ENCODE measurements at places on chromosomes 3 and 15.

GRCh38 chr3:6448011-6448410 lies 412.9 kb upstream of the GRM7 start:
- DNase-seq: no peak

DNA sequence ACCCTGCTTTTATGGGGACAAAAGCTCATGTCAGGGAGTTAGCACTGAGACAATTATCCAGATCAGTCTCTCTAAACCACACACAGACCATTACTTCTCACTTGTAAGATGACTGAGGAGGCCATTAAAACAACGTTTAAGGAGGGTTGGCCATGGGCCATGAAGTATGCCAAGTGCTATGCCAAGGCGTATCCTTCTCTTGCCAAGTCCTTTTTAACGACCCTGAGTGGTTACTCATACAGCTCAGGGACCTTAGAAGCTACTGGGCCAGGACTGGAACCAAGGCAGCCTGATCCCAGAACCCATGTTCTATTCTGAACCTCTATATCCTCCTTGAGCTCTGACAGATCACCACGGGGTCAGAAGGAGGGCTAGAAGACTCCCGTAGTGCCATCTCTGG lies 50.0 kb downstream of the NMNAT3 start:
- no peak for DNase-seq

DNA sequence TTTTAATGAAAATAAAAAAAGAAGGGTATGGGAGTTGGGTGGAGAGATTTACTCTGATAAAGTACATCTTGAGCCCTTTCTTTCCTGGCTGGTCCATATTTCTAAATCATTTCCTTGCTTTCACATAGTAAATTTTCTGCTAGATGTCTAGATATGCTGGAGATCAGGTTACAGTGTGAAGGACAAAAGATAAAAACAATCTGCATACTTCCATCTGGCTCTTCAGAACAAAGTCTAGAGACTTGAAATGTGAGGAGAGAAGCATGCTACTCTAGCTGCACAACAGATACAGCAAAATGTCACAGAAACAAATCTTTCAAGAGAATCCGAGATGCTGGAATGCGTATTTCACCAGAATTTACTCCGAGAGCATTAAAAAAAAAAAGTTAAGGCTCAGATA lies 42.2 kb downstream of the FOXP1 start:
- no peak for DNase-seq

GRCh38 chr15:91887321-91887720 lies 33.8 kb downstream of the SLCO3A1 start:
- DNase-seq: no peak

GRCh38 chr3:43885908-43886618 lies 195.3 kb downstream of the ABHD5 start:
- no peak for DNase-seq

GRCh38 chr15:54618120-54618519 lies 578.6 kb downstream of the RSL24D1 start:
- no peak for DNase-seq

DNA sequence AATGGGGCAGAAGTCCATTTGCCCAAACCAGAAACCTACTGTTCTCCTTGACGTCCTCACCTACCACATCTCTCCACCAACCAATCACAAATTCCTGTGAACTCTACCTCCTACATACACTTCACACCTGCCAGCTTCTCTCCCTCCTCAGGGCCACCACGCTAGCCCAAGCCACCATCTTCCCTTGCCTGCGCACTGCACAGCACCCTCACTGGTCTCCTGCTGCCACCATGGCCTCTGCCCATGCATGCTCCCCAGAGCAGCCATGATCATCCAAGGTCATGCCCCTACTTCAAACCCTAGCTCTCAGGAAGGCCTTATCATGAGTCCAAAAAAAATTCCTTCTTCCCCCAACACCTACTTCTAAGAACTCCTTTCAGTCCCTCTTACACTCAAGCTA lies 1.1 kb upstream of the EPHB3 start:
- DNase-seq: no peak

DNA sequence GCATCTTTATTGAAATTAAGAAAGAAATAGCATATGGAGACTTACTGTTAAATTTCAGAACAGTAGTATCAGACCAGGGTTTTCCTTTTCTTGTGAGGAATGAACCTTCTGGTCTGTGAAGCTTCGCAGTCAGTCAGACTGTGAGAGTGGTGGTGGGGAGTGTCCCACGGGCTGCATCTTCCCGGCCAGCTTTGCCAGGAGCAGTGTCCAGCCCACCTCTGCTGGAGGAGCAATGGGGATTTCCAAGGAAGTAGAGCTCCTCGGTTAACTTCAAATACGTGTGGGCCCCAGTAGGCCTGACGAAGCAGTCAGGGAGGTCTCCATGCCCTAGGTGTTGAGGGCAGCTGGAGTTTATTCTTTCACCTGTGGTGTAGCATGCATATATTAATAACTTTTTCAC lies 40.9 kb upstream of the FBXL22 start:
- DNase-seq: no peak

DNA sequence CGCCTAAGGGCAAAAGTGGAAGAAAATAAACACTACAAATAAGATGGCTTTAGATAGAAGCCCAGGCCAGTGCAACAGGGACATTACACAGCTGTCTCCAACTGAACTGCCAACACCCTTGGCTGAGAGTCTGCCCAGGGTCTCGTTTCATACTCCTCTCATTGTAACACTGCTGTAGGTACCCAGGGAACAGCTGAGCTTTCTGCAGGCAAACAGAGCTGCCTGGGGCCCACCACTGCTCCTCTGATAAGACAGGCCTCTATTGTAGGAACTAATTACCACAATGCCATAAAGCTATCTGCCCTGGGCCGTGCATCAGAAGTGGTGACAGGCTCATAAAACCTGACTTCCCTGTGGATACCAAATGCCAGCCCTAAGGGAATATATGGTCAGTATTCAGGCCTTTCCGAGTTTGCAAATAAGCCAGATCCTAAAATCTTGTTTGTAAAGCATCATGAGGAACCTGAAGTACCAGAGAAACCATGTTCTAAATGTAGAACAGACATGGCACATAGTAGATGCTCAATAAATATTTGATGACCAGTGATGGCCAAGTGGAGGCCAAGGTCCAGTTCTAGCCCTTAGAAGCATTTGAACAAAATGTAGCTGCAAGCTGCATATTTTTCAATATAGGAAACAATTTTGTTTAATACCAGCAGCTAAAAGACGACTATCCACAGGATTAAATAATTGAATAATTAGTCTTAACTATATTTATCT lies 84.3 kb upstream of the NEO1 start:
- DNase-seq: no peak

- DNase-seq: no peak
Measured at GRCh38 chr15:22911306-22911705, 68.9 kb downstream of the CYFIP1 start.

- no peak for DNase-seq
Measured at GRCh38 chr3:62502315-62503300, 129.3 kb upstream of the FEZF2 start.

DNA sequence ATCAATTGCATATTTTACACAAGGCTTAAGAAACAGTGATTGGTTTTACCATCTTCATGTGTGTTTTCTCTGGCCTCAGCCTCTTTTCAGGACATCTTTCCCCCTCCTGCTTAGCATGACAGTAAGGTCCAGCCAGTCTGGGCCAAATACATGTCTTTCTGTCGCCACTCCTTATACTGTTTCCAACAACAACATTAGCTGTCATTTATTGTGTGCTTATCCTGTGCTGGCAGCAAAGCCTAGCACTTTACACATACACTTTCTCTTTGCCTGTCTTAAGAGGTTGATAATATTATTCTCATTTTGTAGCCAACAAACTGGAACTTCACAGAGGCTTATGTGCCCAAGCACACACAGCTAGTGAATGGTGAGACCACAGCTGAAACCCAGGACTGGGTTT lies 37.8 kb downstream of the B3GALNT1 start:
- DNase-seq: no peak

DNA sequence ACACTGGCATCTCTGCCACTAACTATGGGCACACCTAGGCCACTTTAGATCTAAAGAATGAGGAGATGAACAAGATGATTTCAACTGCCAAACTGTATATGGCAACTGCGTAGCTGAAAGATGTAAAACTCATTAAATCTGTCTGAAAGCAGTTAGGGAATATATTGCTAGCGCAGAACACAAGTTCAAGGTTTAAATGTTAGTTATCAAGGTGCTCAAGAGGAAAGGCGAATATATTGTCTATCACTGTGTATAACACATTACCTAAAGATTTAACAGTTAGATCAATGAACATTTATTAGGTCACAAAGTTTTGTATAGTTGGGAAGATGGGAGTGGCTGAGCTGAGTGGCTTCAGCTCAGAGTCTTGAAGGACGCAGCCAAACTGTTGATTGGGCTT lies 33.9 kb upstream of the PSMD6 start:
- DNase-seq: no peak

GRCh38 chr15:34582461-34583371 lies 735 bp downstream of the GOLGA8B start:
- DNase-seq: no peak

DNA sequence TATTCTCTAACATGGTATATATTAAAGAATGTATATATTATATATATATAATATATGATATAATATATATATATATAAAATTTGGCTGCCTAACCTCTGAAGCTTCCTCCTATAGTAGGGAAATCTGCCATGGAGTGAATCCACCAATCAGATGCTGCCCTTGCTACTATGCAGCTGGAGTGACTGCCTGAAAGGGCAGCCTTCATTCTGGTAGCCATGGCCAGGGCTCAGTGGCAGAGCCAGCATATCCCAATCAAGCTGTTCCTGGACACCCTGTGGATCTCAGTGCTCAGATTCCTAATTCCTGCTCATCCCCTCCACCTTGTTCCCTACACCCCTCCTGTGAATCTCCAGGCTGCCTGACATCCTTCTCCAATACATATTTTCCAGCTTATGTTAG lies 2.2 kb upstream of the SH3GL3 start:
- no peak for DNase-seq

DNA sequence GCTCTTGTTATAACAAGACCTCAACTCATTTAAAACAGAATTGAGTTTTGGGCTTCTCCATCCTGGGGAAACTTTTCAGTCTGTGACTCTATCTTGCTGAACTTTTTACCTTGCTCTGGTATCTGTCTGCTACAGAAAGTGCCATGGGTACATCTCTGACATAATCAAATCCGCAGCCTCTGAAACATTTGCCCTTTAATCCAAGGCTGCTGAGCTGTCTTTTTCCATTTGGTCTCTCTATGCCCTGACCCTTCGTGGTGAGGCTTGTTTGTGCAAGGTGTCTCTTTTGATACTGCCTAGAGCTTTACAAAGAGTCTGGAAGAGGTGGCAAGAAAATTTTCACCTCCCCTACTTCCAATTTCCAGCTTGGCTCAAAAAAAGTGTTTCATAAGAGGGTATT lies 11.3 kb downstream of the TMEM108 start:
- no peak for DNase-seq

DNA sequence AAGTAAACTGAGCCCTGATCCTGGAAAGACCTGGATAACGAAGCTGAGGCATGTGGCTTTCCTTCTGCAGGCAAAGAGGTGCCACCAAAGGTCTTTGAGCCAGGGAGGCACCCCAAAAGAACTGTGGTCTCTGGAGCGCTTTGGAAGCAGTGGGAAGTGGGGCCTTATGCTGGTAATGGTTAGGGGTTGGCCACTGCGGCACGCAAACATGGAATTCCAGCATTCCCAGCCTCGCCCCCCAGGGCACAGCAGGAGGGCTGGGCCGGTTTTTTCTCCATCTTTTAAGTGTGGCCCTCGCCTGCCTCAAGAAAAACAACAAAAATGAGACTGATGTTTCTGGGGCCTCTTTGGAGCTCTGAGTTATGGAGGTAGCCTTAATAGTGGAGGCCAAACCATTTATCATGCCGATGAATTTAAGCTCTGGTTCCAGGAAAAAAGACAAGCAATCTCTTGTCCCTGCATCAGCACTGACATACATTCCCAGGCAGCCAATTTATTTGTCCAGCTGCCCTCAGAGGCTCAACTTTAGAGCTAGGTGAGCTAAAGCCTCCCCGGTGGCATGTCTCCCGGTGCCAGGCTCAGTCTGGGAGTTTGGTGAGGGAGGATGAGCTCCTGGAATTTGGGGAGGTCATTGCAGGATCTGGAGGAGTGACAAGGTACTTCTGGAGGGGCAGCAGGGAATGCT lies 109.0 kb downstream of the TLE3 start:
- DNase-seq: no peak

GRCh38 chr3:128683957-128684356 lies 33.3 kb upstream of the RPN1 start:
- no peak for DNase-seq

DNA sequence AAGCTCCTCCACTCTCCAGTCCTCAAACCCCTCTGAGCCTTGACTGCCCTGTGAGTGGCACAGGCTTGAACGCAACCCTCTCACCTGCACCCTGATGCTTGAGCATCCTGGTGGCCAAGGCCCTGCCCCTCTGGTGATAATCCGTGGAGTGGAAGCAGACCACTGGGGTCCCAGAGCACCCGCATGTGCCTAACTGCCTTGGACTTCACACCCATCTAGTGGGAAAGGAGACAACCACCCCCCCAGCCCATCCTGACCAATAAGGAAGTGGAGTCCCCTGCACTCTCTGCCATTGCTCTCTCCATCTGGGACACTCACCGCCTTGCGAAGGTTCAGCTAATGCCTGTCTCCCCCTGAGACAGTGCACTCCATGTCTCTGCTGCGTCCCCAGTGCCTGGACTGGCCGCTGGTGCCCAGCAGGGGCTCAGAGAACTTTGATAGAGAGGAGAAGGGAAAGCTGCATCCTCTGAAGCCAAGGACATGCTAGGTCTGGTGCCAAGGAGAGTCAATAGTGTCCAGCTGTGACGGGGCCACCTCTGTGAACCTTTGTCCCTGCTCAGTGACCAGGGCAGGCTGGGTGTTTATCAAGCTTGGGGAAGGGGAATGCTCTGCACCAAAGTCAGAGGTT lies 3.4 kb downstream of the KLF15 start:
- no peak for DNase-seq

- DNase-seq: no peak
Measured at GRCh38 chr3:124358156-124358555, 366.2 kb upstream of the ROPN1 start.

DNA sequence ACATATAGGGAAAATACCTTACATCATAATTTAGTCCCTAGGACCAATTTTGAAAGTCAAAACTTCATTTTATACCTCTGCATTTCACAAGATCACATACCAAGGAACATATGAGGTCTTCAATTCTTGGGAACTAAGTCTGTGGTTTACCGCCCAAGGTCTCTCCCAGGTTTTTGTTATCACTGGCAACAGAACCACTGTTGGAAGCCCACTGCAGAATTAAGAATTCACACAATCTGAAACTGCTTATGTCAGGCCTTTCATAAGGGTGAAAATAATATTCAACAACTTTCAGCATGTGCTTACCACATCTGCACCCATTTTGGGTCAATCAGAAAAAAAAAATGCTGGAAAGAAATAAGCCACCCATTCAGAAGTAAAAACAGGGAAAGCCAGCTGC lies 107.2 kb upstream of the MME start:
- no peak for DNase-seq

DNA sequence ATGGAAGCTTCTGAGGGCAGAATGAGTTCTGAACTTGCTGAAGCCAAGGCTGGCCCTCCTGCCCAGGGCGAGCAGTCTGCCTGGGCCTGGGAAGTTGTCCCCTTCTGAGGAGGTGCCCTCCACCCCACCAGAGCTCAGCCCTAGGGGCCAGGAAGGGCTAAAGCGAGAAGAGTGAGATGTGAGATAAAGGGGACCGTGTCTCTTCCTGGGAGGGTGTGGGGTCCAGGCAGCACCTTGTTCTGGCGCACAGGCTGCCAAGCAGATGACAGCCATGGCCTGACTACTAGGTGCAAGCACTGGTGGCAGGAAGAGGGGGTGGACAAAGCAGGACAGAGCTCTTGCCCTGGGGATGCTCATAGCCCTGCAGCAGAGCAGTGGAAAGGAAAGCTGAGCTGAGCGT lies 3.7 kb downstream of the PAK6 start:
- no peak for DNase-seq

Measured in hematopoietic multipotent progenitor cell treated with erythropoietin and hydrocortisone succinate and interleukin-3 and kit ligand, for 17 days (in vitro differentiated cells).